ENCODE measurements at places on chromosomes 5 and 9.

DNA sequence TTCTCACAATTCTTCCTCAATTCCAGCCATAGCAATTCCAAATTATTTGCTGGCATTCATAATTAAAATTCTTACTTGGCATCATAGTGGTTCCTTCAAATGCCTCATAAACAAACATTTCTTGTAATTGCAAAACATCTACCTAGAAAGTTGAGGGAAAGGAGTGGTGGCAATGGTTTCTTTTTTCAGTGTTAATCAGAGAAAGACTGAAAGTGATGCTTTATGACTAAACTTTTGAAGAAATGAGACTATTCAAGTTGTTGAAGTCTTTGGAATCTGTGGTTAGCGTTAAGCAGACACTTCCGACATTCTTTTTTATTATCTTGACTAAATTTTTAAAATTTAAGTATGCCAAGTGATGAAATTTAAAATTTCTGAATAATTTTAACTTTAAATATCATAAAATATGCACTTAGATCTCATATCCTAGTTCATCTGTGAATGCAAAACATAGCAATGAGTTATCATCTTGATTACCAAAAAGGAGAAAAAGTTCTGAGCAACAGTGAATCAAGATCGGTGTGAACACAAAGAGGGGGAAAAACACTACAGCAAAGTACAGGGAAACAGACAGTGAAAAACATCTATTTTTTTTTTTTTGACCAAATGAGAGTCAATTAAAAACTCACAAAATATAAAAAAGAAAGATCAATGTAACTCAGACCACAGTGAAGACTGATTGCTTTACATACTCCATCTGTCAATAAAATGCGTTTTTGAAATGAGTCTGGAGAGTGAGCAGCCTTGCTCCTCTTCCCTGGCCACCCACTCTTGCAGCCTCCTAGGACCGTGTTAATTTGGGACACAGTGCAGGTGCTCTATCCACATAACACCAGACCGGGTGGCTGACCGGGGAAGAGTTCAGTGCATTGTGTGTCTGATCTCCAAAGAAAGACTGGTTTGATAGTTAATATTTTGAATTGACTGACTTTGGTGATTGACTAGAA lies 20.6 kb upstream of the IL7R start:
- no peak for DNase-seq

- DNase-seq = peak; percentile 47
These were observed 51.2 kb downstream of the RALGPS1 start for GRCh38 chr9:126965541-126966428.

DNA sequence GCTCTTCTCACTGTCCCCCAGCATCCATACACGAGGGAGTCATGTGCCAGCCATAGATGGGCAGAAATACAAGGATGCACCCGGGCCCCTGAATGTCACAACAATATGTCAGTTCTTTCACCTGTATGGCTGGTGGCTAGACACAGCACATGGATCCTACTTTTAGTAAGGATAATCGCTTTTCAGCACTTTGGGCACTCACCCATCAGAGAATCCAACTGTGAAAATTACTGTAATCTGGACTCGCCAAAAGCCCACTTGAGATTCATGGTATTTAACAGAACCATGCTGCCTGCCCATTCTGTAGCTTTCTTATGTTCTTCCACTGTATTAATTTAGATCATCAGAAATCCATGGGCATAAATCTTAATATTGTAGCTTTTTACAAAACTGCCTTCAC lies 124.8 kb downstream of the FRMD3 start:
- no peak for DNase-seq

- peak; percentile 51 for DNase-seq
These were observed 11.8 kb upstream of the HEXB start for GRCh38 chr5:74673011-74673790.

DNA sequence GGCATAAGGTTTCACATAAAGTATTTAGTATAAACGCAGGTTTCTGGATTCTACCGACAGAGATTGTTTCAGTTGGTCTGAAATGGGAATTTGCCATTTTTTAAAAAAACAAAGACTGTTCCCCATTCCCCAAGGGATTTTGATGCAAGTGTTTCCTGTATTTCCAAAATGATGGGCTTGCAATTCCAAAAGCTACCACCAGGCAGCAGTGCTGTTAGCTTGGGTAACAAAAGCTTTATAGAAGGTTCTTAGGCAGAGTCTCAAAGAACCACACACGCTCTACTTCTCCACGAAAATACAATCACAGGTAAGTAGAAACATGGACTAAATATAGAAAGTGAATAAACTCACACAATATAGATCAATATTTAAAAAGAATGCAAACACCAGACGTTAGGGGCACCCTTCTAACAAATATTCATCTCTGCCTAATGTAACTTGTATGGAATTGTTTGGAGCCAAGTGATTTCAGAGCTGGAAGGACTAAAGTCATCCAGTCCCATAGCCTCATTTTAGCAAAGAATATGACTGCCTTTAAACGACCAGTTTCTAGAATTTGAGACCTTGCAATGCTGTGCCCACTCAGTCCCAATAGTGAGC lies 154.3 kb downstream of the SPOCK1 start:
- DNase-seq = peak; percentile 64

- no peak for DNase-seq
These were observed 152.0 kb upstream of the SLC28A3 start for GRCh38 chr9:84492366-84493159.

DNA sequence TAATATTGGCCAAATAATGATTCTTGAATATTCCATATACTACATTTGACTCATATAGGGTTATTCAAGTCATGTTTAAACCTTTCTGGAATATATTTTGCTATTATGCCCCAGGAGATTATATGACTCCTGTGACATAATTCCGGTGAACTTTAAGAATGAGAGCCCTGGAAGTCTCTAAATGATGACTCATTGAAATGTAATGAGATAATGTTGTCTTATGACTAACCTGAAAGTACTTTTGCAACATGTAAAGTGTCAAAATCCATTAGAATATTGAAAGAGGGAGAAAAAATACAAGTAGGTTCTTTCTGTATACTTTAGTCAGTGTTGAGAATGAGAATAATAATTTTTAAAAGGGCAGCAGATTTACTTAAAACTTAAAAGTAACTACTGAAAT lies 830.4 kb downstream of the MAT2B start:
- no peak for DNase-seq

GRCh38 chr5:179616002-179616594 lies 7.4 kb downstream of the HNRNPH1 start:
- no peak for DNase-seq

- no peak for DNase-seq
These were observed 330.3 kb downstream of the CAAP1 start for GRCh38 chr9:26562338-26562737.

DNA sequence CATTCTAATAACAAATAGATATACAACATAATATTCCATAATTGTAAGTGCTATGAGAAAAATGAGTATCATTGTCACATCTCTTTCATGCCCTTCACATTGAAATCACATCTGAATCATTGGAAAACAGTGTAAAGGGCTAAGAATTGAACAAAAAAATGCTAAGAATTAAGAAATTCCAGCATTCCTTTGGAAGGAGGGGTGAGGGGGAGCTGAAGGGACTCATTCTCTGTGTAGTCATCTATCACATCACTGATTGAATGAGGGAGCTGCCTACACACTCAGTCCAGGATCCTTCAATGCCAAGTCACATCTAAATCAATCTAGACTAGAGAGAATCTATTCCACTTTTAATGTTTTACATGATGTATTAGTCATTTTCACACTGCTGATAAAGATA lies 286.6 kb downstream of the DTWD2 start:
- DNase-seq = no peak

- DNase-seq = no peak
These were observed 119.4 kb downstream of the CRB2 start for GRCh38 chr9:123475407-123475806.

GRCh38 chr5:171898386-171898785 lies 108.1 kb downstream of the FBXW11 start:
- no peak for DNase-seq

DNA sequence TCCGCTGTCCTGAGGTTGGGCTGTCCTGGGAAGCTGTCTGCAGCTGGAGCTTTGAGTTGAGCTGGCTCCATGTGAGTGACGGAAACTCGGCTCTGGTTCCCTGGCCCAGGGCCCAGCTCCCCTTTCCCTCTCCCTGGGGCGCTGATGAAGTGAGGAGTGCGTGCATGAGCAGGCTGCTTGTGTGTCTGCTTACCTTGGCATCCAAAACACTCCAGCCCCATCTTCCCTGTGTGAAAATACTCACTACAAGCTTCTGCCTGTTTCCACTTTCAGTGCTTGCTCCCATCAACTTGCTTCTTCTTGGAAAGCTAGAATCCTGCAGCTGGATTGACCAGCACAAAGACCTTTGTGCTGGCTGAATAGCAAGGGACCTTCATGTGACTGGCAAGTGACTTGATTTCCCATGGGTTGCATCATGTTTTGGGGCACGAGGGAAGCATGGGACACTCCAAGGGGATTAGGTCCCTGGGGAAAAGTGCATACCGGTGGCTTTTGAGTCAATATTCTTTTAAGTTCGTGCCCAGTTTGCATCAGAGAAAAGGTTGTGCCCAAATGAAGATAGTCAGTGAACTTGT lies 198.1 kb downstream of the GADD45G start:
- DNase-seq = no peak

GRCh38 chr5:125372694-125373631 lies 626.5 kb upstream of the ZNF608 start:
- DNase-seq = no peak

DNA sequence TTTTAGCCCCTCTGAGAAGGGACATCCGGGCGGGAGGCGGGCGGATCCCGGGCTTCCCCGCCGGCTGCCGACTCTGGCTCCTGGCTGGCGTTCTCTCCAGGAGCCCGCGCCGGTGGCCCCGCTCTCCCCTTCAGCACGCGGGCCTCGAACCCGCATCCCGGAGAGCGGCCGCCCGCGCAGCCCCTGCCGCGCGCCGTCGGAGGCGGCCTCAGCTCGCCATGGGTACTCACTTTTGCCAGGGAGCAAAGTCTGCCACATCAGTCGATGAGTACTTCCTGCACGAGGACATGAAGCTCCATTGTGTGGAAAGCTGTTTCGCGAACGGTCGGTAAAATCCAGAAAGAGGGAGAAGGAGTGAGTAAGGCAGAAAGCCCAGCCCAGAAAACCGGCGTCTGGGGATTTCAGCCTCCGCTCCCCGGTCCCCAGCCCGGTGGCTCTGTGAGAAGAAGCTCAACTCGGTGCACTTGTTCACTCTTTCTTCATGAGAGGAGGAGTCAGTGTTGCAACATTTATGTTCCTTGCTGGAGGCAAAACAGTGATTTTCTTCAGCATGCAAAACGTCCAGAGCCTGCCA lies at the start of gene PRLR:
PRLR (minus strand) TSS at position 450 of the 574 bp plus-strand sequence. CDS start 140,867 bp downstream, outside the sequence.
- peak; percentile 73 for DNase-seq

DNA sequence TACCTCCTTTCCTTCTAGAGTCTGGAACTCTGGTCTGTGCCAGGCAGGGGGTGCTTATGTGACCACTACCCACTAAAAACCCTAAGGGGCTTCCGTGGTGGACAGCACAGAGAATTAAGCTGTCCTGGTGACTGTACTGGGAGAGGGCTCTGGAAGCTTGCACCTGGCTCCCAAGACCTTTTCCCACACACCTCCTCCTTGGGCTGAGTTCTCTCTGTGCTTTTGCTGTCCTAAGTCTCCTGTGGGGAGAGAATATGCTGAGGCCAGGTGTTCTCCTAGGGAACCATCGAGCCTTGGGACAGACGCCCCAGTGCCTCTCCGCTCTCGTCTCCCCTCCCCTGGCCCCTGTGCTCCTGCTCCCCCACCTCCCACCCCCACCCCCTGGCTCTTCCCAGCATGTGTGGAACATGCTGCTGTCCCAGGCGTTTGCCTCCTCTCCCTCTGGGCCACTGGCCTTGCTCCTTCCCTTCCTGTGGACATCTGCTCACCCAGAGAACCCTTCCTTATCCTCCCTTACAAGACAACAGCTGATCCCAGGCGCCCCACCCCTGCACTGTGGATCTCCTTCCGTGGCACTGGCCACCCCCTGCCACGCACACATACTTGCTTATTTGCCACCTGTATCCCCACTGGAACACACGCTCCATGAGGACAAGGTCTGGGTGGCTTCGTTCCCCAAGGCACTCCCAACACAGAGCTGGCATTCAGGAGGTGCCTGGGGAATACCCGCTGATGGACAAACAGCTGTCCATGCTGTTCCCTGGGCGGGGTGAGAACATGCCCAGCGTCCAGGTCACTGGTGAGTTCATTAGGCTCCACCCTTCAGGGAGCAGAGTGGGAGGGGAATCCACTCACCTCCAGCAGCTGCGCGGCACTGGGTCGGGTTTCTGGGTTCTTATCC lies 83.0 kb downstream of the STK10 start:
- DNase-seq = no peak

DNA sequence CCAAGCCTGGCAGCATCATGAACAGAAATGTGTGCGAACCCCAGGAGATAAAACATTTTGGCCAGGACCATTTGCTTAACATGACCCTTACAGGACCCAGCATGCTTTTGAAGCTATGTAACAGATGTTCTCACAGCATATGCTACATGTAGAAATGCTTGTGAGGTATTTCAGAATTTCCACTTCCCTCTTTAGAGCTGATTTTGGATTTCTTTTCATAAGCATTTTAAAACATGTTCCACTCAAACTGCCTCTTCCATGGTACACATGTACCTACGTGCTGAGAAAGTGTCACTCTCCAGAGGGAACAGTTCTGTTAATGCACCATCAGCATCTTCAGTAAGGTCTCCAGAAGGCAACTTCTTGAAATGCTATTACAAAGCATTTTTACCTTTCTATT lies 15.7 kb upstream of the TSSK1B start:
- no peak for DNase-seq

- peak; percentile 46 for DNase-seq
These were observed 84.1 kb downstream of the PPP2R2B start for GRCh38 chr5:146794326-146795029.

DNA sequence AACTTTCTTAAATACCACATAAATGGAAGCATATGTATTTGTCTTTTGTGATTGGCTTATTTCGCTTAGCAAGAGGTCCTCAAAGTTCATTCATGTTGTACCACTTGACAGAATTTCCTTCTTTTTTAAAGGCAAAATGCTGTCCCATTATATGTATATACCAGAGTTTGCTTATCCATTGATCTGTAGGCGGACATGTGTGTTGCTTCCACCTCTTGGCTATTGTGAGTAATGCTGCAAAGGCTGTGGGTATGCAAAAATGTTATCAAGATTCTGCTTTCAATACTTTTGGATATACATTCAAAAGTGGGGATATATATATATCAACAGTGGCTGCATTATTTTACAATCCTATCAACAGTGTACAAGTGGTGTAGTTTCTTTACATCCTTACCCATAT lies 271.0 kb downstream of the PRR16 start:
- no peak for DNase-seq

DNA sequence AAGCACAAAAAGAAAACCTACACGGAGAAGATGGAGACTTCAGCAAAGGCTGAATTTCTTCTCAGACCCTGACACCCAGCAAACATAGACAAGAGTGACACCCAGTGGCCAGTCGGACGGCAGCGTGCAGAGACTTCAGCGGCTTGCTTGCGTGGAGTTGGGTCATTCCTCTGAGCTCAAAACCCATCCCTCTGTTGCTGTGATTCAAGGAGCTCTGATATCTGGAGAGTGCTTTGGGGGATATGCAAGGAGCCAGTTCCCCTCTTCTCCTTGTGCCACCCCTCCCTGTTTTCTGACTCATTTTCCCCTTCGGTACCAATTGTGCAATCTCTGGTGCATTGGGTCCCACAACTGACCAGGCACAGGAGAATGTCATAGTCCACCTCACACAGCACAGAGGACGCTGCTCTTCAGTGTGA lies 27.5 kb downstream of the SH3TC2 start:
- DNase-seq = peak; percentile 76
